NCI-H524 (cell line): ENCODE measurements at places on chromosomes 2 and 18.

GRCh38 chr2:166057370-166058164, 70.3 kb downstream of the SCN1A start:
- peak; percentile 42 for DNase-seq

GRCh38 chr2:67835266-67835665, 227.5 kb downstream of the C1D start:
- DNase-seq: no peak

DNA sequence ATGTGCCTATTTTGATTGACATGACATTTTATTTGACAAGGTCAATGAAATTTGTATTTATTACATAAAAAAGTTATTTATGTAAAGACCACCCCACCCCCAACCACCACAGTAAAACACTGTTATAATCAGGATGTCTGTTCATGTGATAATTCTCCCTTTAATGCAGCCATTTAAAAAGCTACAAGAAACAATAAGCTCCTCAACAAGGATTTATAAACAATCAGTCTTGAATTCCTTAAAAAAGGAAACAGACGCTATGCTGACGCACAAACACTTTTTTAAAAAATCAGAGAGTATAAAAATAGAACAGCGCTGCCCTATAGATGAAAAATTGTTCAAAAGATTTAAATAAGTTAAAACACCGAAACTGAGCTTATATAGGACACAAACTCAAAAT, 102.2 kb downstream of the SOS1 start:
- DNase-seq: no peak

DNA sequence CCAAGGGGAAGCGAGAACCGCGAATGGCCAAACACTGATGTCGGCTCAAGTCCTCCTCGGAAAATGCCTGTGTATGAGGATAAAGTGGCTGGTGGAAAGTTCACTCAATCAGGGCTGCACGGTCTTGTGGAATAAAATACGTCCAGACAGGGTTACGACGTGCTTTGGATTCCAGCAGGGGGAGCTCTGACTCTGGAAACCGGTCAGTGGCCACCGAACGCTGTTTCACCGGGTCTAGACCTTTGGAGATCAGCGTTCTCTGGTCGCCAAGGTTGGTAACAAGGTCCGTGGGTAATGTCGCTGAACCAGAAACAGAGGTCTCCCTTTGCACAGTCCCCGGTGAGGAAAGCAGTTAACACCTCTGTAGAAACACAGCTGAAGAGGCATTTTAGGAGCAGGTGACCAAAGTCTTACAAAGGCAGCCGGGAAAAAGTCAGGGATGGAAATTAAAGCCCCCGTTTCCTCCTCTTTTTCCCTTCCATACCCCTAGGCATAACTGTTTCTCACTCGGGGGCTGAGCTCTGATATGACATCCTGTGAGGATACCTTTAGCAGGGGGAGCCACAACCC, 47.8 kb downstream of the CDCA7 start:
- DNase-seq: peak; percentile 91

- no peak for DNase-seq
Observed at GRCh38 chr2:66813525-66813924, 378.6 kb downstream of the MEIS1 start.

GRCh38 chr18:40272630-40273231, 1682.3 kb upstream of the PIK3C3 start:
- no peak for DNase-seq

DNA sequence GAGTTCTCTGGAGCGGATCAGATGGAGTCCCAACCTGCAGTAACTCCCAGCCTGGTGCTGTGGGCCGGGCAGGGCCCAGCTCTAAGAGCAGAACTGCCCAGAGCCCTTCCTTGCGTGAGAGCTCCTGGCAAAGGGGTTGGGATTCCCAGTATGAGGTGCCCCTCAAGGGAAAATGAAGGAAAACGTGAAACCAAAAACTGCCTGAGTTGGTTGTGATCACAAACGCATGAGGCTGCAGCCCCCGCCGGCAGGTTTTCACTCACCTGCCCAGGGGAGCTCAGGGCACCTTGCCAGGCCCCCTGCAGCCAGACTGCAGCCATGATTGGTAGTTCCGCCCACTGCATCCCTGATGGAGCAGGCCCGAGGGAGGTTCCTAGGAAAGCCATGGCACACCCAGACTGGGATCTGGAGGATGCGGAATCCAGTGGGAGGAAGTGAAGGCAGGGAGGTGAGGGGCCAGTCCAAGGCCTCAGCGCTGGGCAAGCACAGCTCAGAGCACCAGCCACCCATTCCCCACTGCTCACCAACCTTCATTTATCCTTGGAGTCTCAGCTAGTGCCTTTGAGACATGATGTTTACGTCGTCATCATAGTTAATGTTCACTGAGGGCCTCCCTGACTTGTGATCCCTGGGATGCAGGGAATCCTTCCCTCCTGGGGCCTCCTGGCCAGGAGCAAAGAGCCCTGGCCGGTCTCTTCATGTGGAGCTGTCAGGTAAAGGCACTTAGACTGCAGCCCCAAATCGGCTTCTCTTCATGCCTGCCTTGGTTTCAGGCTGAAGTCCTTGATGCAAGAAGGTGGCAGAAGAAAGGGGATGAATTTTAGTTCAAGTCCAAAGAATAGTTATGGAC, 103.2 kb downstream of the INHBB start:
- no peak for DNase-seq

DNA sequence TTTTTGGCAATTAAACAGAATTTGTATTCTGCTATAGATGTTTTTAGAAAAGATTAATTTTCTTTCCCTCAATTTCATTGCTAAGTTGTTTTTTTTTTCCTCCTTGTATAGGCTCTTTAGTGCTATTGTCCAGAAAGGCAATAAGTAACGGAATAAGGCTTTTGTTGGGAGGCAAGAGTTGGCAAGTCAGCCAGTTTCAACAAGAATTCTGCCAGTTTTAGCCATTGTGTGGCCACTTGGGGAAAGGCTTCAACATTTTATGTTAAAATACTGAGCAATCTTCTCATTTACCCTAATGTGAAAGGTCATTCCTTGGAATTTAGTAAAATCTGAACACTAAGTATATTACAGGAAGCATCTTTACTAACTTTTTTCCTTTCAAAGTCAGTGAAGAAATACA, 9.6 kb downstream of the CALCRL start:
- no peak for DNase-seq

DNA sequence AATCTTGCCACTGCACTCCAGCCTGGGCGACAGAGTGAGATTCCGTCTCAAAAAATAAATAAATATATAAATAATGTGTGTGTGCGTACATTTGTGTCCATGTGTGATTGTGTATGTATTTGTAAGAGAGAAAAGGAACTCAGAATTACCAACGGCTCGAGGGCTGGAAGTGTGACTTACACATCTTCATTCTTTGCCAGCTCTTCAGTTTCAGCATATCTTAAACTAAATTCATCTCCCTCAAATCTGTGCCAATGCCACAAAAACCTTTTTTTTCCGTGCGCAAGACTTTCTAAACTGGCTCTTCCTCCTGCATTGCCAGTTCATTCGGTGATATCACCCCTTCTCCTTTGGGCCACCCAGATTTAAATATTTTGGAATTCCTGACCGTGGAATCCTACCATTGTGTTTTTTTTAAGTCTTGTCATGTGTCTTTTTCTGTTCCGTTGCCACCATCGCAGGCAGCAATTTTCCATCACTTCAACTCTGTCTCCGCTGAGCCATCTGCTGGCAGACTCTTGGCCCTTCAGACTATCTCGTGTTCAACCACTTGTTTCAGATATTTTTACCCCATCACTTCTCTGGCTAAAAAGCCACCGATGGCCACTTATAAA, 77.0 kb upstream of the ZNF532 start:
- peak; percentile 68 for DNase-seq
